ENCODE measurements at places on chromosomes 16 and 17.

GRCh38 chr17:56222255-56222654 lies 69.0 kb downstream of the ANKFN1 start:
- DNase-seq: no peak

DNA sequence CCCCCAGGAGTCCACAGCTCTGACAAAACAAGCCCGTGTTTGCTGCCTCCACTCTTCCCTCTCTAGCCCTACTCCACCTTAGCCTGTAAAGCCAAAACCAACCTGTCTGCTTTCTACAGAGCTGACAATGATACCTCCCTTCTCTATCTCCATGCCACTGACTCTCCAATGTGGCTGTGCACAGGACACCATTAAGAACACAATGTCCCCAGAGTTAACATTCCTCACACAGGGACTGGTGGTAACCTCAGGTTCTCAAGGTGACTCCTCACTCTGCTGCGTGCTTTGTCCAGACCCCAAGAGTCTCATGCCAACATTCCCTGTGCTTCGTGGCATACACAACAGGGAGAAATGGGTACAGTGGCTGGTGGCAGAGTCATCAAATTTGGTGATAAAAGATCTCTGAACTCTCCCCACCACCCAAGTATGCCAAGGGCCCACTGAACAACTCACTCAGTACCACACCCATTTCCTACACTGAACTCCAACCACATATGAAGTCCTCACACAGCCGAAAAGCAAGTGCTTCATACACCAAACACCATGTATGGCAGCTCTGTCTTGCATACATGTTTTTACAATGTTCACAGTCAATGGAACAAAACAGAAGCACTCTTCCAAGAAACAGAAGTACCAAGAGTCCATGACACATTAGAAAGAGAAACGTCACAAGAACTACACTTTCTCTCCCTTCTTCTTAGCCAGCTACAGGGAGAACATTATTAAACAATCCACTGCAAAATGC lies 21.1 kb downstream of the CSNK2A2 start:
- DNase-seq: no peak

- DNase-seq: no peak
These were observed at the start of gene MYH11 for GRCh38 chr16:15856901-15857698. TSS of gene MYH11 (minus strand) at chr16:15857028. CDS start at chr16:15838252, 18,776 bp downstream.

- DNase-seq: no peak
These were observed 121.9 kb downstream of the USP31 start for GRCh38 chr16:23027386-23027785.

GRCh38 chr17:3732210-3732621 lies 8.5 kb downstream of the HASPIN start:
- no peak for DNase-seq

GRCh38 chr16:71771571-71771970 lies 37.1 kb downstream of the AP1G1 start:
- no peak for DNase-seq

- no peak for DNase-seq
These were observed 2.4 kb upstream of the HEXD start for GRCh38 chr17:82415786-82416185.

DNA sequence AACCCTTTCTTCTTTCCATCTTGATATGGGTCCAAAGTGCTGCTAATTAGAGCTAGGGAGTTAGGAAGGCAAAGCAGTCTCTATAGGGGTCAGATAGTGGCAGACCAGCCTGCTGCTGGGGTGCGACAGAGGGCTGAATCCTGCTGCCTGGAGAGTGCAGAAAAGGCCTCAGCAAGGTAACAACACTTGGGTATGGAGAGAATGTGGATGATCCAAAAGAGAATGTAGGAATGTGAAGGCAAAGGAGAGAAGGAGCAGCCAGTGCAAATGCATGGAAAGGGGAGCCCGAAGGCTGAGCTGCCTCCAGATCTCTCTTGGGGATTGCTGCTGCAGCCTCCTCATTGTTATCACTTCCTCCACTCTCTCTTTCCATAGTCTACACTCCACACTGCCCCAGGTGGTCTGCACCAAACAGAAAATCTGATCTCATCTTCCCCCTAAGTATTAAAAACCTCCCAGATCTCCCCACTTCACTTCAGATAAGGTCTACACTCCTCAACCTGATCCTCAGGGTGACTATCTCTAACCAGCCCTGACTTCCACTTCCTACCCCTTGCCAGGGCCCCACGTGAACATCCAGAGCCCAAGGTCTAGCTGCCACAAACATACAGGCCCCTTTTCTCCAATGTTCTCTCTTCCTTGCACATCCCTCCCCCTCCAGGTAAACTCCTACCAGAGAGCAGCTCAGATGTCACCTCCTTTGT lies 28.8 kb downstream of the TOM1L2 start:
- DNase-seq: no peak

DNA sequence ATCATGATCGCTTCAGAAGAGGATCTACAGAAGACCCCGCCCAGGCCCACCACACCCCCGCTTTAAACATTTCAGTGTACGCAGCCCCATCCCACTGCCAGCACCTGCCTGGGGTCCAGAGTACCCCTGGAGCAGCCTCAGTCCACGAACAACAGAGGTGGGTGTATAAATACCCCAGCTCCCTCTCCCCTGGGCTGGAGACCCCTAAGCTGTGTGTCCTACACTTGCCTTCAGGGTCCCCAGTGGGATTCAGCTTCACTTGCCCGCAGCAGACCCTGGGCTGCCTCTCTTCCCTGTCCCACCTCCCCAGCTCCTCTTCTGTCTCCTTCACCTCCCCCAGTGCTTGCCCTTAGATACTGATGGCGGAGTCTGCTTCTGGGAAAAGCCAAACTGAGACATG lies 105.7 kb downstream of the RBFOX3 start:
- no peak for DNase-seq

DNA sequence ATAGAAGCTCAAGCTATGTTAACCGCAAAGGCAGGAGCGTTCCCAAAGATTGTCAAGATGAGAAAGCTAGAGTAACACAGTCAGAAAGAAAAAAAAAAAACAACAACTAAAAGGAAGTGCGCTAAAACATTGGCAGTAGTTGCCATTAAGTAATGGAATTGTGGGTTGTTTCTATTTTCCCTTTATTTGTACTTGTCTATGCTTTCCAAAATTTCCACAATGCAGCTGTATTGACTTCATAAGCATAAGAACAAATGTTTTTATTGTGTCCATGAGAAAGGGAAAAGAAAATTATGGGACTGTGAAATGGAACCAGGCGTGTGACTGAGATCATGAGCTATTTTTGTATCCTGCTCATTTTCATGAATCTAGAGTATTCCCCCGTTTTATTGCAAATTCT lies 153.4 kb downstream of the TMEM114 start:
- no peak for DNase-seq

DNA sequence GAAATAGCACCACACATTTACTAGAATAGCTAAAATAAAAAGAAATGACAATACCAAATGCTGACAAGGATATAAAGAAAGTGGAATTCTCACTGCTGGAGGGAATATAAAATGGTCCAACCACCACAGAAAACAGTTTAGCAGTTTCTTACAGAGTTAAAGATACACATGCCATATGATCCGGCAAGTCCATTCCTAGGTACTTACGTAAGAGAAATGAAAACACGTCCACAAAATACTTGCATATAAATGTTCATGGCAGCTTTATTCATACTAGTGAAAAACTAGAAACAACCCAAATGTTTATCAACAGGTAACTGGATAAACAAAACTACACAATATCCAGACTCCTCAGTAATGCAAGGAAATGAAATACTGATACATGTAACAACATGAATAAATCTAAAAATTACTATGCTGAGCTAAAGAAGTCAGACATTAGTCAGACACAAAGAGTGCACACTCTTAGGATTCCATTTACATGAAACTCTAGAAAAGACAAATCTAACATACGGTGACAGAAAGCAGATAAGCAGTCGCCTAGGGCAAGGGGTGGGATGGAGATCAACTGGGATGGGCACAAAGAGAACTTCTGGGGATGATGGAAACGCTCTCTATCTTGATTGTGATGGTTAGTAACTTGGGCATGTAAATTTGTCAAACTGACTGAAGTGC lies 76.4 kb downstream of the SMG6 start:
- no peak for DNase-seq

- no peak for DNase-seq
These were observed 2.5 kb upstream of the ARL6IP1 start for GRCh38 chr16:18803569-18804462.

DNA sequence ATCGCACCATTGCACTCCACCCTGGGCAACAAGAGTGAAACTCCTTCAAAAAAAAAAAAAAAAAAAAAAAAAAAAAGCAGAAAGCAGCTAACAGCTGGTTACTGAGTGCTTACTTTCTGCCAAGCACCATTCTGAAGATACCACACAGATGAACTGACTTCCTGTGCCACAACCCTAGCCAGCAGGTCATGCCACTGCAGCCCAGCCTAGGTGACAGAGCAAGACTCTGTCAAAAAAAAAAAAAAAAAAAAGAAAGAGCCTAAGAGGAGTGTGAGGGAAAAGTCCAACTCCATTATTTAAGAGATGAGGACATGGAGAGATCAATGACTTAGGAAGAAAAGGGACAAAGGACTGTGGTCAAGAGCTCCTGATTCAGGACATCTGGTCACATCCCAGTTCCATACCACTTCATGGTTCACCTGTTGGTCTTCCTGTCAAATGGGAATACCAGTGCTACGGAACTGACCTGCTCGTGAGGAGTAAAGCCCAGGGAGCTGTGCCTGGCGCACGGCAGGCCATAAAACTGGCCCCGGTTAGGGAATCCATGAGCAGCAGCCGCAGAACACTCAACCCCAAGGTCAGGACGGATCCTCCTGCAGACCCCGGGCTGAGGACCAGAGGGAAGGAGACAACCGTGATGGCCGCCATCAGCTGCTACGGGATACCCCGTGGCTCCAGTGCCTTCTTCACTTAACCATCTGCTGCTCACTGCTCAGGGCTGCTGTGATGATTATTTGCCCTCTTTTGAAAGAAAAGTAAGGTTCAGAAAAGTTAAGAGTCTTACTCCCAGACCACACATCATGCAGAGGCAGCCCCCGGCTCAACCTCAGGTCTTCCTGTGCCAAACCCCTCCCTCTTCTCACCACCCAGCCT lies 950 bp downstream of the KLHDC4 start:
- no peak for DNase-seq

DNA sequence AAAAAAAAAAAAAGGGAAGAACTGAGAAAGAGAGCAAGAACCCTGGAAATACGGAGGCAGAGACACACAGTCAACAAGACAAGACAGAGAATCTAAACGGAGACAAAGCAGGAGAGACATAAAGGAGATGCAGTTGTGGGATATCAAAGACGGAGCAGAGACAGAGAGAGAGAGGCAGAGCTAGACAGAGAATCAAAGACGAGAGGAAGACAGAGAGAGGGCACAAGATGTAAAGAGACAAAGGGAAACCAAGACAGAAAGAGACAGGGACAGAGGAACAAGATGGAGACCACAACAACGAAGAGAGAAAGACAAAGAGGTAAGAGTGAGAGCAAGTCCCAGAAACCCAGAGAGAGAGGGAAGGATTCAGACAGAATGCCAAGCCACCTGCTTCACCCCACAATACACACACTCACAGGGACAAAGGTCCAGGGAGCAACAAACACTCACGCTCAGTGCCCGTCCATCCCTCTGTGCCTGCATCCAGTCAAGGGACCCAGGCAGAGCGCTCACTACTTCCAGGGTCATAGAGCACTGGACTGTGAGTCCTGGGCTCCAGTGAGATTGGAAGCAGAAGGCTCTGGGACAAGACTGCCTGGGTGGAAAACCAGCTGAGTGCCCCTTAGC lies 88.9 kb downstream of the C16orf78 start:
- peak; percentile 2 for DNase-seq

DNA sequence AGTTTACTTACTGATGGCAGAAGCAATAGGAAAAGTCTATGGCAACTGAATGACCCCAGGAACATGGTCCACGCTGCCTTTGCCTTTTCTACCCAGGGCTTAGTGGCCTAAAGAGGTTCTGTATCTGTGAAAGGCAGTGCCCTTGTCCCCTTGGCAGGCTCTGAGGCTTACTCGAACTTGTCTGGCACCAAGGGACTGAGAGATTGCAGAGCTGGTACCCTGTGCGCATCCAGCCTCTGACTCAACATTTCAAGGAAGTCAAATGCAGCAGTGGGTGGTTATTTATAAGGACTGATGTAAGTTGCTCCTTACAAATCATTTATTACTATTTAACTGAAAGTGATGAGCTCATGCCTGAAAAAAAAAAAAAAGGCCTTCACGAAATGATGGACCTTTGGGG lies 299.9 kb upstream of the MYOCD start:
- no peak for DNase-seq

GRCh38 chr16:89737341-89738071 lies 16.2 kb downstream of the ZNF276 start:
- DNase-seq: no peak

DNA sequence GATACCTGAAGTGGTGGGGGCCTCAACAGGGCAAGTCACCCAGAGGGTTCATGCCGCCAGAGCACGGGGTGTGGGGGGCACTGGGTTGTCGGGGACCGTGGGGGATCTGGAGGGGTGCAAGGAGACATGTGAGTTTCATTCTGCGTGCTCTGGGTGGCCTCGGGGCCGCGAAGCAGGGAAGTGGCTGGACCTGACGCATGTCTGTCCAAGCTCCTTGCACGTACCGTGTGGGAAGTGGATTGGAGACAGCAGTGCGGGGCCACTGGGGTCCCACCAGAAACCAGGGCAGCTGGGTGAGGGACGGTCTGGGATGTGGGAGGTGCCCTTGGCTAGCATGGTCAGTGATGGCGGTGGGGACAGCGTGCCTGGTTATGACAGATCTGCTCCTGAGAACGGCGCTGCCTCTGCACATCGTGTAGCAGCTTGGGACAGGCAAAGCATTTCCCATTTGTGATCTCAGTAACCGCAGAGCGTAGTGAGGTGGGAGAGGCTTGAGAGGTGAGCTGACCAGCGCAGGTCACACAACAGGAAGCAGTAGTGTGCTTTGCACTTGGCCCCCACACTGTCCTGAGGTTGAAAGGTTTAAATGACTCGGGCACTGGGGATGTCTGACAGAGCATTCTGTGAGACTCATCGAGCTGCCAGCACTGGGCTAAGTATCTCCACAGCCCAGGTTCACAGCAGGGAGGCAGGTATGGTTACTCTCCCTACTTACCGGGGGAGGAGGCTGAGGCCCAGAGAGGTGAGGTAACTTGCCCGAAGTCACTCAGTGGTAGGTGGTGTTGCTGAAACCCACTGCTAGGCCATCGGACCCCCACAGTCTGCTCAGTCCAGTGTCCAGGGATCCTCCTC lies 114.4 kb downstream of the SOCS1 start:
- no peak for DNase-seq

DNA sequence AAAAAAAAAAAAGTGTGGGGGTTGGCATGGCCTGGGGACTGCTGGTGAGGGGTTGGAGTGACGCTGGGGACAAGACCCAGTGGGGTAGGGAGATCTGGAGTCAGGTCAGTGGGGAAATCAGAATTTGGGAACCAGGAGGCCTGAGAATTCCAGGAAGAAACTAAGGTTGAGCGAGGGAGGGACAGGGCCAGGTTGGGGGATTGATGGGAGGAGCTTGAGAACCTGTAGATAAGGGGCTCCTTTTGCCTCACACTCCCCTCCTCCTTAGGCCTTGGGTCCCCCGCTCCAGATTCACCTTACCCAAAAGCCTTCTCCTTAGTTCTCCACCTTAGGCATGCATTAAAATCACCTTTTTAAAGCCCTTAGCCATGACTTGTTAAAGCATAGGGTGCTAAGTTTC lies 8.3 kb upstream of the PYDC1 start:
- no peak for DNase-seq
